Coronary artery (tissue), 2 donors: ENCODE measurements at places on chromosomes 3 and 15.

GRCh38 chr3:114880078-114880477, 267.0 kb downstream of the ZBTB20 start:
- DNase-seq: no peak

DNA sequence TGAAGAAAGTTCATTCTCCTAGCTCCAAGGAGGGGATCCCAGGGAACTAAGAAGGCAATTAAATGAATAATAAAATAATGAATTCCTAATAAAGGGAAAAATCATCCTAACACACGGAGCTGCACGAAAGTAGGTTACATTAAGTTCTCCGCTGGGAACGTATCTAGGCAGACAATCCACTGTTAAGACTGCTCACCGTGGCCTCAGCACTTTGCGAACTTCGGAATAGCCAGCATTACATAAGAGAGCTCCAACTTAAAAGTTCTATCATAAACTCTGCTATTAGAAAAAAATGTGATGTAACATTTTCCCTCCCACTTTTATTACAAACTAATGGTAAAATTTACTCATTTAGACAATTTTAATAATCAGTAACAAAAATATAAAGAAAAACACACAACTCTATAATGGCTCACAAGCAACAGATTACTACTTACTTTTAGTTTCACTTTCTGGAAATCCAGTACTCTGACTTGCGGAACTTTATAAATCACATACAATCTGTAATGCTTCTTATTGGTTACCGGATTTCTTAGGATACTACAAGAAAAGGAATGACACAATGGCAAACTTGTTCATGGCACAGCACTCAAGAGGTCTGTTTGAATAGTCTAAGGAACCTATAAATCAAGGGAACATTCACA, 8.5 kb downstream of the SNRPA1 start:
- DNase-seq: no peak

GRCh38 chr15:40253167-40253790, 14.4 kb downstream of the PAK6 start:
- DNase-seq: no peak

DNA sequence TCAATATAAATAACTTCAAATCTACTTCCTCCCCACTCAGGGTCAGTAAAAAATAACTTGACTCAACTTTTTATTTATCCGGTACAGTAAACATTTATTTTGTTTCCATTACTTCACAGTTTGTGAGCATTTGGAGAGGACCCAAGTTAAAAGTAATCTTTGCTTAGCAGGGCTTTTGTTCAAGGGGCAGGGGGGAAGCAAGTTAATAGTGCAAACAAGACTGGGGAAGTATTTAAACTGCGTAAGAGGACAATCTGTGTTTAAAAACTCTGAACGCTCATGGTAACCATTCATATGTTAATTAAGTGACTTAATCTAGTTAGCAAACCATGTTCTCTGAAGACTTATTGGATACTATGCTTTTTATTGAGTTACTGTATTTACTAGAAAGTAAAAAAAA, 346.2 kb downstream of the SLC9A9 start:
- DNase-seq: no peak
